ENCODE measurements at places on chromosomes 13 and 19.

DNA sequence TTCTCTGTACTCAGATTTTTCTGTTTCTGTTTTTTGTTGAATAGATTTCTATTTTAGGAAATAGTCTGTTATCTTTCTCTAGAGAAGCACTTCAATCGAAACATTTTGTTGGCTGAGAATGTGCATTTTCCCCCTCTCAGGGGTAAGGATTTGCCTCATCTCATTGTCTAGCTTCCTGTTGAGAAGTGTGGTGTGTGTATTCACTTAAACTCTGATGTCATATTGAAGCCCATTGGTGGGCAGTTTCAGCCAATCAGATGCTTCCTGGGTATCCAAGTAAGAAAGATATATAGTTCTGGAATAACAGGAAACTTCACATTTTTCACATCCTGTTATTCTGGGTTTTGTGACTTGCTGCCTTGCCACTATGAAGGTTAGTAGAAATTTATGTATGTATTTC is 87.6 kb downstream of the ARHGEF7 start:
- DNase-seq = no peak

DNA sequence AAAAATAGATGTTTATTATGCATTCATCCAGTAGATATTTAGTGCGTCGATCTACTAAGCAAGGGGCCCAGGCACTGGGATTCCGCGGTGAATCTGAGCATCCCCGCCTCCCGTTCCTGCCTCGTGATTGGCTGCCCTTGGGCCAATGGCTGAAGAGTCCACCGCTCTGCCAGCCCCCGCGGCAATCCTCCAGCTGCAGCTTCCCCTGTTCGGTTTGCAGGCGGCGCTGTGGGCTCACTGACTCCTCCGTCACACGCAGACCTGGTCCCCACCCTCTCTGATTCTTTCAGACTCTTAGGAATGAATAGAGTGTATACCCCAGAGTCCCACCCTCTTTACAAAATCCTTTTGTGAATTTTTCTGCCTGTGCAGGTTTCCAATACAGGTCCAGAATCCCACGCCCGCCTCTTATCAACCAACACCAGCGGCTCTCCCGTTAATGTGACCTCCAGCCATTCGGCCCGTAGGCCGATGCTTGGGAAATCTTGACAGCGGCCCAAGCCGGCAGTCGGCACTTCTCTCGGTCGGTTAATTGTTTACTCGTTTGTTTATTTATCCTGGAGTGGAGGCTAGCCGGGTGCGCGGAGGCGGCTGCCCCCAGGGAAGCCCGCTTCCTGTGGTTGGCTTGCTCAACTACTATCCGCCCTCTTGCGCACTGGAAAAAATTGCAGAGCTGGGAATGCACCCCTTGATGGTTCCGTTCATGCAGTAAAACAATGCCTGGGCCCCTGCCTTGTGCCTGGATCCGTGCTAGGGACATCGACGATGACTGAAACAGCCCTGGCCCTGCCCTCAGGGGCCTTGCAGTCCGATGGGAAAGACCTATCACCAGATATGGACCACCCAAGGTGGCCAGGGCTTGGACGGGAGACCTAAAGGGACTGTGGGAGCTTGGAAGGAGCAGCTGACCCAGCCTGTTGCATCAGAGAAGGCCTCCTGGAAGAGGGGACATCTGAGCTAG is 4.5 kb upstream of the ARHGAP35 start:
- peak; percentile 91 for DNase-seq

GRCh38 chr19:2574478-2574931 is 98.6 kb downstream of the GADD45B start:
- DNase-seq = no peak

DNA sequence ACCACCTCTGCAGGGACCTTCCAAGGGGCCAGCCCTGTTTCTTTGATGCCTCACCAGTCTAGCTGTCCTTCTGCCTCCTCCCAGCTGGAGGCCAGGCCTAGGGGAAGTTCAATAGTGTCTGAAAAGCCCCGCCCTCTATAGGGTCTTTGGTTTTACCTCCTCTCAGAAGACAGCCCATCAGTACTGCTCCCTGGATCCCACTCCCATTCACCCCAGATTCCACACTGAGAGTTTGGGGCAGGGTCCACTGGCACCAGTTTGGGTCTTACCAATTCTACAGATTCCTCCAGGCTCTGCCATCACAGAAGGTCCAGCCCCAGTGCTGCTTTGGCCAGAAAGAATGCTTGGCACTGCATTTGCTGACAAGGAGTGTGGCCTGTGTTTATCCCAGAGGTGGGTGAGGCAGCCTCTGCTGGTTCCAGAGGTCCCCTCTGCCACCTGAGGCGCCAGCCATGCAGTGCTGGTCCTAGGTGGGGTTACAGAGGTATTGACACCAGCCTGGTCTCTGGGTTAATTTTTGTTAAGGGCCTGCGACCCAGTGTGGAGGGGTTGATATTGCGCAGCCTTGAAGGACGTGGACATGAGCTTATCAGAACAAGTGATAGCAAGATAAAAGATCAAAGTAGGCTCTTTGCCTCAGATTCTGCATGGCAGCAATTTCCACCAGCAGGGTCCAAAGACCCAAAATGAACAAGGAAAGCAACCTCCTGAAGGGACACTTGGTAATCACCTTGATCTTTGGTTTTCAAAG is 41.4 kb upstream of the IGSF23 start:
- DNase-seq = no peak

DNA sequence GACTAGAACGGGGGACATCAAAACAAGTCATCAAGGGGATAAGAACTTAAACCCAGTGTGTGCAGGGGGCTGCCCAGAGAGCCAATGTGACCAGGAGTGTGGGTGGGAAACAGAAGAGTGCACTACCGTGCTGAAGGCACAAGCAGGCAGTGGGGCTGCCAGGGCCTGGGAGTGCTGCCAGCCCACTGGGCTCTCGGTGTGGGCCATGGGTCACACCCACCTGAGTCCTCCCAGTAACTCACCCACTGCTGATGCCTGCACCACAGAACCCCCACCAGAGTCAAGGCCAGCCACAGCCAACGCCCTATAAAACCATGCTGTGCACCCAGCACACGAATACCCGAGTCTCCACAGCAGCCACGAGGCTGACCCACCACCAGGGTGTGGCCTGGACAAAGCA is 8.5 kb downstream of the MED26 start:
- DNase-seq = no peak

DNA sequence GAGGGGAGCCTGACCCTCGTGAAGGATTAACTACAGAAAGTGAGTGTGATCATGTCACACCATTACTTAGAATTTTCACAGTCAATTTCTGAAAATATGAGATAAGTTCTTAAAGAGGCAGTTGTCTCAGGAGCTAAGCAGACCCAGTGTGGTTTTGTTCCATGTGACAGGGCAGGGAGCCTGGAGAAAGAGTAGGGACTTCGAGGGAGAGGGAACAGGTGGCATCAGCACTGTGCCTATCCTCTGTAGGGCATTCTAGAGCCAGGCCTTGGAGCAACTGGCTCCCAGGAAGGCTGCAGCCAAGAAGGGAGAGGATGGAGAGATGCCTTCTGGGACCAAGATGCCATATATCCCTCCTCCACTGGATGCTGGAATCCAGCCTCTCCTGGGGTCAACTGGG is 183.0 kb downstream of the TSHZ3 start:
- DNase-seq = no peak

DNA sequence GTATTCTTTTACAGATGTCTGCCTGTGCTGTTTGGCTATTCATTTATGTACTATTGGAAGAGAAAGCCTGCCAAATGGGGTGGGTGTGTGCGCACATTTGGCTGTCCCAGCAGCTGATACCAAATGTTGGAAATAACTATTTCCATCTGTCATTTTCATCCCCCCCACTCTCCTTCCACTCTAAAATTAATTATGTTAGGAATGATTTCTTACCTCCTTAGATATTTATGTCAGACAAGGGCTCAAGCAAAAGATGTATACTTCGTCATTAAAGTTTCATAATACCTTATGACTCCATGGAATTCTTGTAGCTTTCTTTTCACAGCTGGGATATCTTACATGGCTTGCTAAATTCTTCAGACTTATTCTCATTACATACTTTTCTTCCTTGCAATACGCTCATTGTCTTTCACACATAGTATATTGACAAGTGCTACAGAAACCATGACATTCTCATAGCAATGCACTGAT is 18.6 kb downstream of the ITM2B start:
- no peak for DNase-seq

DNA sequence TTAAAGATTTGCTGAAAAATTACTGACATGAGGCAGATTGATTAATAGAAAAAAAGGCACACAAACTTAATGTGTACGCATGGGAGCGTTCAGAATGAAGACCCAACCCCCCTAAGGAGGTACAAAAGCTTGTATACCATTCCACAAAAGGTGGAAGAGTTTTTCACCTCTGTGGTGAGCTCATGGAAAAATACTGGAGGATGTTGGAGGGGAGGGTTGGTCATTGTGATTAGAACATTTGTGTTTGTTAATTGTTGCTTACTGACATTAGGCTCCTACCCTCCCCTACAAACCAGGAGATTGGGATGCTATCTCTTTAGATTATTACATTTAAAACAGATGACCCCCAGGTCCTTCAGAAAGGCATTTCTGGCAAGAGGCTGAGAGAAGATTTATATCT is 1973.3 kb downstream of the OLFM4 start:
- no peak for DNase-seq

DNA sequence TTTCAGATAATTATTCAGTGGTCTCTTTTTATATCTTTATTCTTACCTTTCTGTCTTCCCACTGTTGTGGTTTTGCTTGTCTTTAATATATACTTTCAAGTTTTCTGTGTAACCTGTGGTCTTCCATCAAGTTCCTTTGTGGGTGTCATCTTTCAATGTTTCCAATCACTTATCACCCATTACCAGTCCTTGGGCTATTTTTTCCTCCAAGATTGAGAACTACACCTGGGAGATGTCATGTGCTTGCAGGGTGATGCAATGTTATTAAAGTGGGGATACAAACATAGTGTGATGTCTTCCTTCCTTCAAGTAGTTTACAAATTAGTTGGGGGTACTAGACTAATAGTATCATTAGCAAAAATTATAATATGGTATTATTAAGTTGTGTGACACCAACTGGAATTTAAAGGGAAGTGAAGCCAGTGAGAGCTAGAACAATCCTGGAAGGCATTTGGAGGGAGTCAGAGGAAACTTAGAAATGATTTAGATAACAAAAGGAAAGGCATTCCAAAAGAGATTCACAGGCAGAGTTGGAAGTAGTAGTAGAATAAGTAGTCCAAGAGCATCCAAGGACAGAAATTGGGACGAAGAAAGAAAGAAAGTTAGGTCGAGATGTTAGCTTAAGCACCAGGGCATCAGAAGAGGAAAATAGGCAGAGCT is 3.4 kb downstream of the FNDC3A start:
- DNase-seq = no peak

DNA sequence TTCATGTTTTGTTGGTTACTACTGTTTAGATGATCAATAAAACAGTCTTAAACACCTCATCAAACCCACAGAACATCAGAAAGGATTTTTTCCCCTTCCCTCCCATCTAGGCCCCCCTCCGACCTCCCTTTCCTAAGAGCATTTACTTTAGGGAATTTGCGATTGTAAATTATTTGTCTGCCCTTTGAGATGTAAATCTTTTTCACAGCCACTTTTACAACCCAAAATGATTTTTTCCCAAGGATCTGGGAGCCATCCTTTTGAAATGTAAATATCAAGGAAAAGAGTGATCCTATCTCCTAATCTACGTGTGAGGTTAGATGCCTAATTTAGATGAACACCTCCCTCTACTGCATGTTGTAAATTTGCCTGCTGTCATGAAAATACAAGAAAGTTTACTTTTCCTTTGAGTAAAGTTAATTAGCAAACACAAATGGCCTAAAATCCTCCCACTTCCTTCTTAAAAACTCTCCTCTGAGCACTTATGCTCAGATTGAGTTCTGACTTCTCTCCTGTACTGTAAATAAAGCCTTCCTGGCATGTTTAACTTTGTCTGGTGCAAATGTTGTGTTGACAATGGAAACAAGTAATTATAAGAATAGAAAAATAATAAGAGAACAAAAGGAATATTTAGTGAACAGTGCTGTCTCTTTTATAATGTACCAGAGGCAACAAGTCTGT is 1646.9 kb upstream of the SPRY2 start:
- DNase-seq = no peak

DNA sequence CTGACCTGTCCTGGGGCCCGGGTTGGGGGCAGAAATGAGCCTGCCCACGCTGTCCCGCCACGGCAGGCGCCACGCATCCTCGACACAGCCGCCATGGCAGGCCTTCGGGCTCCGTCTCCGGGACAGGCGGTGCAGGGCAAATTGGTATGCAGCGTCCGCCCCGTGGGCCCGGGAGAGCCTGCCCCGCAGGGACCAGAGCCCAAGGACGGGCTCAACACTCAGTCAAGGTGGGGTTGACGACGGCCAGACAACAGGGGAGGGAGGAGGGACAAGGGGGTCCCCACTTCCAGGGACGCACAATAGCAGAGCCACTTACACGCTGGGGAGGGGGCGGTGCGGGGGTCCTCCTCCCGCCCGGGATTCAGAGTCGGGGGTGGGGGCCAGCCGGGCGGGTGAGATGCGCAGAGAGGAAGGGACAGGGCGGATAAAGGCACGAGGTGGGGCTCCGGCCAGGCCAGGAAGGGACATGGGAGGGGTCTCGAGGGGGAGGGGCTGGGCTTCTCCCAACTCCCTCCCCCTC is 1.2 kb downstream of the CTXN1 start:
- DNase-seq = no peak

GRCh38 chr13:23859904-23860303 is 29.3 kb downstream of the MIPEP start:
- no peak for DNase-seq

GRCh38 chr19:46221981-46222610 is 7.4 kb upstream of the IGFL1 start:
- DNase-seq = no peak

GRCh38 chr13:41746259-41746658 is 214.7 kb downstream of the VWA8 start:
- no peak for DNase-seq

DNA sequence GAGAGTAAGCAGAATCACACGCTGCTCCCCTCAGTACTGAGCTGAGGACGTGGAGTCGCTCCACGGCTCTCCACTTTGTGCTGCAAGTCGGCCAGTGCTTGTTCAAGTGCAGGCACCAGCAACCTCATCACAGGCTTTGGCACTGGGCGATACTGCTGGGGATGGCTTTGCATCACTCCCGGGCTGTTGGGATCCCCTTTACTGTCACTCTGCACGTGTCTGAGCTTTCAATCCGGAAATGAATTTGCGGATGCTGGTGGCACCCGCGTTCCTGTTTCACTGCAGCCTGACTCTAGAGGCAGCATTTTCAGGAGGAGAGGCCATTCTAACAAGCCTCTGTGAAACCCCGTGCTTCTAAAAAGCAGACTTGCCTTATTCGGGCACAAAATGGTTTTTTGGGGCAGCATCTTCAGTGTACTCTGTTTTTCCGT is 19.1 kb downstream of the SMARCA4 start:
- no peak for DNase-seq

- DNase-seq = no peak
Measured at GRCh38 chr19:28514166-28514565, 698.8 kb downstream of the UQCRFS1 start.
